ENCODE measurements at places on chromosomes 4 and X.
A peak's percentile ranks its signal among the peaks of the same experiment; 100 is the strongest.

DNA sequence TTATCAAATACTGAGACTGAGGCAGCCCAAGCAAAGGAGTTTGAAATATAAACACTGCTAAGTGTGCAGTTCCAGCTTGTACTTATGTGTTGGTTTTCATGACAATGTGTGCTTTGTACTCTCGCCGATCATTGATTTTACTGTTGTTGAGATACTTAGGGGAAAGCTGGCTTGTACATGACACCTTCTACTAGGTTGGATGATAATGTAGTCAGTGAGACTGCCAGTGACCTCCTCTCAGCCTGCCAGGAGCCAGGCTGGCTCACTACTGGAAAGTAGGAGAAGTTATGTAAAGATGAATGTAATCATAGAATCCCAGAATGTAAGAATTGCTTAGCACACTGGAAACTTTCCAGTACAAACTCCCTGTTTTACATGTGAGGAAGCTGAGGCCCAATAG is 132.0 kb downstream of the AFF2 start:
- DNase-seq, result no peak

DNA sequence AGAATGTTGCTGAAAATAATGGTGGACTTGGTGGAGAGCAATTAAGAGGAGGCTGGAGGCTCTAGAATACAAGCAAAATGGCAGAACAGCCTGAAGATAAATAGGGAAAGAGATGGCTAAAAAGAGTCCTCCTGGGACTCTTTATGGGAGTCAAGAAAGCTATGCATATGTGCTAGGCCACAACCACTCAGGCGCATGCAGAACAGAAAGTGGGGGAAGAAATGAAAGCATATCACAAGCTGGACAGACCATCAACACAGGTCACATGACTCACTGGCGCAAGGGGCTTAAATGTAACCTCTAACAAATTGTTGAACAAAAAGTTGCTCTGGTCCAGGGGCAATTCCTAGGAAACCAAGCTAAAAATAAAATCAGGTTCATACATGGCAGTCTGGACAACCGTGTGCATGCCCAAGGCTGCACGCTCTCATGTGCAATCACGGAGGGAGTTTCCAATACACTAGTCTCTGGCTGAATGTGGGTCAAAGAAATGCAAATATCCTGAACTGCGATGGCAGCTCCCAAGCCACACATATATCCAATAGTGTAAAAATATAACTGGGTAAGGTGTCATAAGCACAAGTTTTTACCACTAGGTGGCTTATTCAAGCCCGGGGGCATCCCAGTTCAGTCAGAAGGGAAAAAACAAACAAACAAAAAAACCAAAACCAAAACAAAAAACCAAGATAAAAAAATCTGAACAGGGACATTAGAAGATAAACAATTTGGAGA is 45.4 kb downstream of the ZNF711 start:
- no peak for DNase-seq

GRCh38 chr4:47705326-47705981 is 132.4 kb downstream of the CORIN start:
- DNase-seq, result no peak

- no peak for DNase-seq
Measured at GRCh38 chrX:153921511-153922446, 4.3 kb downstream of the ARHGAP4 start.

DNA sequence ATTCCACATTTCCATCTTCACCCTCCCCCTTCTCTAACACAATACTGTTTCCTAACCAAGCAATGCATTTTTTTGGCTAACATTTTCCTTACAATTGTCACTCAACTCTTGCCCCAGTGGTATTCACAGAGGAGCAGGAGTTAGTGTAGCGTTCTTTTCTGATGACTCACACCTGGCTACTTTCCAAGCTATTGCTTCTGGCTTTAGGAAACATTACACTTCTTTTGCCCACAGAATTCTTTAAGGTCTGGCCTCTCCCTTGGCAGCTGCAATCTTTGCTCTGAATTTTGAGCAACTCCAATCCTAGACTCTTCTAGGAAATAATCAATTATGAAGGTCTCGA is 27.5 kb upstream of the PDGFC start:
- no peak for DNase-seq

DNA sequence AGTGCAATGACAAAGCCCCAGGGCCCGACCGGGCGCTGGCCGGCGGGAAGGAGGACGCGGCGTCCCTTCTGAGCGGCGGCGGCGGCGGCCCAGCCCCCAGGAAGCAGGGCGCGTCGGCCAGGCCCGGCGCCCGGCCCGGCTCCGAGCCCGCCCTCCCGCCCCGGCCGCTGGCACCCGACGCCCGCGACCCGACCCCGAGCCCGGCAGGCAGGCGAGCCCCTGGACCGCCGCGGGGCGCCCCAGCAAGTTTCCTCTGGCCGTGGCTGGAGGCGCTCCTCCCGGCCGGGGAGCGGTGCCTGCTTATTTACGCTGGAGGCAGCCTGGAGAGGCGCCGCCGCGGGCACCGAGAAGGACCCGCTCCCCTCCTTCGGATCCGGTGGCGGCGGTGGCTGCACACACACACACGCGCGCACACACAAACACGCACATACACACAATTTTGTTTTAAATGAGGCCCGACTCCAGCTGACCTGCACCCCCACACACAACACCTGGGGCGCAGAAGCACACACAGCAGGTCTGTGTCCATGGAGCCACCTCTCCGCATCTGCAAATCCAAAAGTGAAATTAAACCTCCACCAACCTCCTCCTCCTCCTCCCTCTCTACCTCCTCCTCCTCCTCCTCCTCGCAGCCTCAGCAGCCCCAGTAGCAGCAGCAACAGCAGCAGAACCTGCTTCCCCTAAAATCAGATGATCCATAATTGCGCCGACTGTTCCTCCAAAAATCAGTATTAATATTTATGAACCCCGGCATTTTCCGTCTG is 669 bp downstream of the IRF2 start:
- peak; percentile 28 for DNase-seq

- DNase-seq, result no peak
Measured at GRCh38 chrX:39157796-39158195, 356.5 kb downstream of the MID1IP1 start.

- DNase-seq, result no peak
Measured at GRCh38 chr4:83599183-83599582, 63.3 kb downstream of the GPAT3 start.

DNA sequence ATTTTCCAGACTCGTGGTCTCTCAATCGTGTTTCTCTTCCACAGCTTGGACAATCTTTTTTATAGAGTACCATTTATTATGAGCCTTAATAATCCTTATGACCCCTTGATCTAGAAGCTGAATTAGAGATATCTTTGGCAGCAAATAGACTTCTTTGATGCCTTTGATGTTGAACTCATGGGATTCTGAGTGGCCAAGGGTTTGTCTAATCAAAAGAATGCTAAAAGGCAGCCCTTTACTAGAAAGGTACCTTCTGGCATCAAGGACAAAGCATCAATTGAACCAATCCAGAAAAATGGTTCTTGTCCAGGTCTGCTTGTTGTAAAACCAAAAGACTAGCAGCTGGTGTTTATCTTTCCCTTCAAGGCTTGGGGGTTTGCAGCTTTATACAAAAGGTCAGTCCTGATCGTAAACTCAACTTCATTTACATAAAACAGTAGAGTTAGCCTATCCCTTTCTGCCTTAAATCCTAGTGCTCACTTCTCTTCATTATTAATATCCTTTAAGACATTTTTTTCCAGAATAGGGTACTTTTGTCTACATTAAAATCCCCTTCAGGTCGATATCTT is 411.3 kb downstream of the FAT4 start:
- DNase-seq, result no peak

DNA sequence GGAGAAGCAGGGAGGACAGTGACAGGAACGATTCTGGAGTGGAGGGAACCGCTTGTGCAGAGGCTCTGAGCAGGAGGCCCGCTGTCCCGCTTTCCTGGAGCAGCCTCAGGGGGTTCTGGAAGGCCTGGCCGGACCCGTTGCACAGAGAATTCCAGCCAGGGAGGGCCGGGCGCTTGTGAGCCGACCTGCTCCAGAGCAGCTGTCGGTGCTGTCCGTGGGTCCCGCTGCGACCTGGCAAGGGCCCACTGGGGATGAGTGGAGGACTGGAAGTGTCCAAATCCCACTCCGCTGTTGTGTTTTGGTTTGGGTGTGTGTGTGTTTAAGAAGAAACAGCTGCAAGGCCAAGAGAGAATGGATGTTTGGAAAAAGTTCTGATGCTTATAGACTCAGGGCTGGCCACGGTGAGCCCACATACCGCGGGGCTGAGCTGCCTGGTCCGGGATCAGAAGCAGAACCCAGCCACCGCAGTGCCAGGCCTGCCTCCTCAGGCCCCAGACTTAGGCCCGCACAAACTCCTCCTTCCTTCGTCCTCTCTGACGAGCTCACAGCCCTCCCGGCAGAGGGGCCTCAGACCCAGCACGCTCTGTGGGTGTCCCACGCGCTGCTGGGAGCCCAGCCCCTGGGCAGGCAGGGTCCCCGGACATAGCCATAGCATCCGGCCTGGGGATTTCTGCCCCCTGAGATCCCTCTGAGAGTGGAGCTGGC is 73.9 kb downstream of the HTRA3 start:
- no peak for DNase-seq

- DNase-seq, result peak; percentile 10
Measured at GRCh38 chr4:165207016-165207430, 338 bp upstream of the KLHL2 start.

GRCh38 chr4:108166441-108167315 is 2.1 kb downstream of the LEF1 start:
- DNase-seq, result no peak

DNA sequence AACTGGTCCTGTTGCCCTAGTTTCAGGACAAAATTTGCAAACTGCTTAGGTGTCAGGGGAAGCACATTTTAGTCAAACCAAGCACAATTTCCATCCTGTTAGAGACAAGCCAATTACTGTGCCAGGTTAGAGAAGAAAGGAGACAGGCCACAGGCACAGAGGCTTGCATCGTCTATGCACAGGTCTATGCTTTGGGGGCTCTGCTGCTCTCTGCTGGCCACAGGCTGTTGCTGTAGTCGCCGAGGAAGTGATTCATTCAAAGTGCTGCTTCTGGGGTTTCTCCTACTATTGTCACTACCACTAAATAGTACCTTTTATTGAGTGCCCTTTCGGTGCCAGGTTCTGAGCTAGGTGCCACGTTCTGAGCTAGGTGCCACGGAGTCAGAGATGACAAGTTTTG is 45.5 kb downstream of the VGLL1 start:
- peak; percentile 41 for DNase-seq

DNA sequence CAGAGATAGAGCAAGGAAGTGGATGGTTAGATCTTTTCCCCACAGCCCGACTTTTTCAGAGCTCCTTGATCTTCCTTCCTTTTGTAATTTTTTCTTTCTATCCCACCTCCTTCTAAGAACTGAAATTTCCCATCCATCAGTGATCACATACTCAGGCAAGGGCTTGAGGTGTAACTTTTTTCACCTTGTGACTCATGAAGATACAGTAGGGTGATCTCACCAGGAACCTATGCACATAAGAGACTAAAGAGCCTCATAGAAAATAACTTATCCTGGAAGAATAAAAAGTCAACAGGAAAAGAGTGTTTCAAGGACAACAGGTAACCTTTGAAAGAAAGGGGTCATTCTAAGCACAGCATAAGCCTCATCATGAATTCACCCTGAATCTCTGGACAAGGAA is 131.2 kb upstream of the HCCS start:
- DNase-seq, result no peak

- no peak for DNase-seq
Measured at GRCh38 chrX:103002576-103002975, 61.4 kb downstream of the BEX1 start.

DNA sequence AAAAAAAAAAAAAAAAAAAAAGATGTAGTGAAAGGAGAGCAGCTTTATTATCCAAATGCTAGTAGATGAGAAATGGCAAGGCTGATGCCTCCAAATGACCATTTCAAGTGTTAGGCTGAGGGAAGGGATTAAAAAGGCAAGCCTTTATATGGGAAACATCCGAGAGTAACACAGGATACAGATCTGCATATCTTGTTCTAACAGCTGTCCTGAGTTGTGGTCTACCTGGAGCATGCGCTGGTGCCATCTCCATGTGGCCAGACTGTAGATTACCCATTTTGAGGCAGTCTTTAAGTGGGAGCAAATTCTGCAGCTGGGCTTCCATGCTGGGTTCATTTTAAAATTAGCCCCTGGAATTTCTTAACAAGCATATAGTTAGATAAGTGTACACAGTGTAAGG is 26.0 kb upstream of the ELF2 start:
- DNase-seq, result no peak

GRCh38 chr4:104919406-104919805 is 227.3 kb upstream of the TET2 start:
- no peak for DNase-seq

- no peak for DNase-seq
Measured at GRCh38 chr4:153468587-153468986, 2.4 kb downstream of the TMEM131L start.

DNA sequence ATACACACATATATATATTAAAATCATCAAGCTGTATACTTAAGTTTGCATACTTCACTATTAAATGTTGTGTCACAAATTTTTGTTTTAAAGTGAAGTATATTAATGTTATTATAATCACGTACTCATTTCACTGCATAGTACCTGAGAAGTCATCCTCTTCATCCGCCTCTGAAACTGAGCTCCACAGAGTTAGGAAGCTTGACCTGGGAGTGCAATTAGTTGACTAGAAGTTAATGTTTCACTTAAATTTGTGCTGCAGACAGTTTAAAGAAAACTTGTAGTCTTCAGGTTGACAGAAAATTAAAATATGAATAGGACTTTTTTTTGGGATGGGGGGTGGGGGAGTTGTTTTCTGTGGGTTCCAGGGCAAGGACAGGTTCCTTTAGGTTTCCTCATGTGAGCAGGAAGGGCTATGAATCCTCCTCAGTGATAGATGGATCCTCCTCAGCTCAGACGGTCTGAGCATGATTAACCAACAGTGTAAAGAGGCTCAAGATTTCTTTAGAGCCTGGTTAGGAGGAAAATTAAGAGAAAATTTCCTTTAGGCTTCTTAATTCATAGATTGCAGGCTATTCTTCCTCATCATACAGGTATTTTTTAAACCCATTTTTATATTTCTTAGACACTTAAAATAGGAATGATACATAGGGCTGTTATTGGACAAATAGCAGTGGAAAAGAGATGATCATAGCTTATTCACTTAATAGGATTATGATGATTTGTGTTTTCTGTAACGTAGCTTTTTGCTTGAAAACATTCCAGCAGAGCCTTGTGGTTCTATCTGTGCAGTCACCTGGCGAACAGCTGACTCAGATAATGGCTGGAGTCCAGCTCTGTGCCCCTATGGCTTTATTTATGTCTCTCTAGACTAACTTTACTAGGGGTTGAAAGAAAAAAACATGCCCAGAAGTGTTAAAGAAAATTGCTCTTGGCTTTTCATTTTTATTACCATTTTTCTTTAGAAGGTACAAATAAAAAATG is 102.7 kb downstream of the SLC4A4 start:
- DNase-seq, result no peak

DNA sequence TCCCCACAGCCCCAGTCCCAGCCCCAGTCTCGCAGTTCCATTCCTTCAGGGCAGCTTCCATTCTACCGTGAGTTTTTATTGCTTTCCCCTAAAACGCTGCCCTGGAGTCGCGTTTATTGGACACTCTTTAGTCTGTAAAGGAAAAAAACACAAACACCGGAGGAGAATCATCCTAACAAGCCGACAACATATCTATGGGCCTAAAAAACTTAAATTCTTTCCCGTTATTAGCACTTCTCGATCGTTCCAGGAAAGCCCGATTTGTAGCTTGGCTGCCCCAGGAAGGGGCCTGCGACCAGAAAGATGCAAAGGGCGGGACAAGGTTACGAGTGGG is 178.5 kb downstream of the CBR4 start:
- no peak for DNase-seq

Measured in central memory CD8-positive, alpha-beta T cell (primary cell).